ENCODE measurements at places on chromosomes 2 and 18.
A peak's percentile ranks its signal among the peaks of the same experiment; 100 is the strongest.

DNA sequence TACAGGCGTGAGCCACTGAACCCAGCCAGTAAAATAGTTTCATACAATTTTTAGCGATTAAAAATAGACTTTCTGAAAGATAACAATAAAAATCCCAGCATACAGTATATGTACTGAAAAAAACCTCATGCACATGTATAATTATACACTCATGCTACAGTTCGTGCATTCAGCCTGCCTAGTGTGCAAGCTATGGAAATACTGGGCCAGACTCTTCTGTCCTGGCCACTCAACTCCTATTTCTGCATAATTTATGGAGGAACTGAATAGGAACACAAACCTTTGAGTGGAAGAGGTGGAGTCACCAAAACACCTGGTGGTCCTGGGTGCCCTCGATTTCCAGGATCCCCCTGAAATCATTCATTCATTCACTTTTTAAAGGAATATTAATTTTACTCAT is 64.7 kb downstream of the COL4A4 start:
- no peak for DNase-seq

GRCh38 chr2:131056932-131057287 is 36.4 kb downstream of the FAM168B start:
- DNase-seq: no peak

DNA sequence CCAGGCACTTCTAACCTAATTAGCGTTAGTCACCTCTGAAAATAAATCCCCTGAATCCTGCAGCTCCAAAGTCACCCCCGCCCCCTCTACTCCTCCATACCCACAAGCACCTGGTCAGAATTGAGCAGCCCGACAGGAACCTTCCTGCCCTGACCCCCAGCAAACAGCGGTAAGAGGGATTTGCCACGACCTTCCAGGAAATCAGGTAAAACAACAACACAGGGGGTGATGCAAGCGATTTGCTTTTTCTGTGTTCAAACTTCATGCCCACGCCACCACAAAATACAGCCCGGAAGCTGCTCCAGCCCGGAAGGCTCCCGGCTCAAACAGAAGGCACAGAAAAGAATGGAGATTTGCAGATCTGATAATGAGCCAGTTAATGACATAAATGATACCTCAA is 367.1 kb downstream of the GPD2 start:
- no peak for DNase-seq

GRCh38 chr18:11578799-11579198 is 30.6 kb upstream of the SLC35G4 start:
- no peak for DNase-seq

DNA sequence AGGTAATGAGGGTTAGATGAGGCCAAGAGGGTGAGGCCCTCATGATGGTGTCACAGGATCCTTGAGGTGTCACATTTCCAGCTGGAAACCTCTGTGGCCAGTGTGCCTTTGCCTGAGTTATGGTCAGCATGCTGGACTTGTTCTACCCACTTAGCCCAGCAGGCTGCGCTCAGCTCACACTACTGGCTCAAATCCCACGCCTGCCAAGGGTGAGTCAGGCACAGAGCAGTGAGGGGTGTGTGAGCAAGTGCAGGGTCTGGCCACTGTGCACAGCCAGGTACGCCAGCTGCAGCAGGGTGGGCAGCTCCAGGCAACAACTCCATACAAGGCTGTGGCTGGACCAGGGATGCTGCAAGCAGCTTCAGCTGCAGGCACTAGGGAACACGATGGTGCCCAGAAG is 616.6 kb upstream of the FSHR start:
- DNase-seq: no peak

- DNase-seq: no peak
These were observed 389.8 kb downstream of the LNPK start for GRCh38 chr2:175612280-175612679.

GRCh38 chr2:168632709-168633121 is 169.7 kb upstream of the NOSTRIN start:
- DNase-seq: no peak

DNA sequence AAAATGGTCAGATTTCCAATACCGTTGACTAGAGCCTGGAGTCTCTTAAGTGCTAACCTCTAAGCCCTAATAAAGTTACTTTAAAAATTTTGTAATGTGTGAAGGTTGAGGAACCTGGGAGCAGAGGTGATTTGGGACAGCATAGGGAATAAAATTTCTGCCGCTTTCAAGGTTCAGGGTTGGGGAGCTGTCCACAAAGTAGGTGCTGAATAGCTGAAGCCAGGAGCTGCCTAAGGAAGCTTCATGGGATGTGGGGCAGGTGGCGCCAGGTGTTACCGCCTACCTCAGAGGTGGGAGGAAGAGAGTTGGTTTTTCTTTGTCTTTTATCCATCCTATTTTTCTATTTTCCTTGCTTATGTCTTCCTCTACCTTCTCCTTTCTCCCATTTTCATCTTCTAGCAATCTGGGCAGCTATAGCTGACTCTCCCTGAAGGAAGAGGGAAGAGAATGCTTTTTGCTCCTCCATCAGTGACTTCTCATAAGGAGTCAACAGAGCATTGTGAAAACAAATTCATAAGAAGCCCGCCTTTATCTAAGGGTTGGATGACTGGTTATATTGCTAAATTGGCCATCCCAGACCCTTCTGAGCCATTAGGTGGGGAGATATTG is 178.7 kb downstream of the CLIP4 start:
- DNase-seq: no peak

DNA sequence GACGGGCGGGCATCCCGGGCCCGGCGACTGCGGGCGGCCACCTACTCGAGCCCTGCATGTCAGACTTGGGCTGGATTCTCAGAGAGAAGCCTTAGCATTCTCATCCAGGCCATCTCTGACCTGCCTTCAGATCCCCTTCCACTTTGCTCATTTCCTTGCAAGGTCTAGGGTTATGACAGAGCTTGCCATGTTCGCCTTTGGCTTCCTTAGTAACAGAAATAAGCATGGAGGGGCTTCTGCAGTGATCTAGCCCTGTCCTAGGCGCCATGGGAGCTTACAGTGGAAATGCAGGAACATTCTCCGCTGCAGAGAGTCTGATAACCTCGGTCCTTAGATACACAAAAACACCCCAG is 632 bp upstream of the ACVR1 start:
- DNase-seq: no peak

- no peak for DNase-seq
These were observed at the start of gene M1AP for GRCh38 chr2:74648009-74648443. M1AP (minus strand) TSS chr2:74648330; CDS start chr2:74640275, 8,055 bp downstream.

DNA sequence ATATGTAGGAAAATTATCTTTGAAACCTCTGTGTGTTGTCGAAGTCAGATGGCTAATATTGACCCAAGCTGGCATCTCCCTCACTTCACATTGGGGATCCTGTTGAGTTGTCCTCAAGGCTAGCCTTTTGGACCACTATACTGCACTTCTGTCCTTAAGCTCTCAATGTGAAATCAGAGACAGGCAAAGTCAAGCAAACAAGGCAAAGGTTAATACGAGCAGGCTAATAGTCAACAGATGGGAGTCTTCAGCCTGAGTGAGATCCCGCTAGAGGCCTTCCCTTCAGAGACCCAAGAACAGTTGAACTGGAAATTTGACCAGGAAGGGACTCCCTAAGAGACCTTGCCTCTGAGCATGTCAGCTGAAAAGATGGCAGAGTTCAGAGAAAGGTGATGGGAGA is 475.4 kb downstream of the PARD3B start:
- DNase-seq: no peak

DNA sequence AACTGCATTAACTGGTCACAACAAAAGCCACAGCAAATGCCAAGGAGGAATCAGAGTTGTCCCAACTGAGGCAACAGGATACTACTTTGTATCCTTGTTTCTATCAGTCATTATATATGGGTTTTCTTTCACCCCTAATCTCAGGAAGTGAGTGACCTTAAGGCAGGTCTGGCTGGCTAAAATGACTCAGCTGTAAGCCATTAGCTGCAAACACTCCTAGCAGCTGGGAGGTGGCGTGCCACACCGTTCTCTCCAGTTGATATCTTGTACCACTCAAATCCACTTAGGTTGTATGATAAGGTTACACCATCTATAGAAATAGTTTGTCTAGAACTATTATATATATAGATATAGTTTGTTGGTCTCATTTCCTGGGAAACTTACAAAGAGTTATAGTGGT is 171.1 kb upstream of the MC4R start:
- no peak for DNase-seq

DNA sequence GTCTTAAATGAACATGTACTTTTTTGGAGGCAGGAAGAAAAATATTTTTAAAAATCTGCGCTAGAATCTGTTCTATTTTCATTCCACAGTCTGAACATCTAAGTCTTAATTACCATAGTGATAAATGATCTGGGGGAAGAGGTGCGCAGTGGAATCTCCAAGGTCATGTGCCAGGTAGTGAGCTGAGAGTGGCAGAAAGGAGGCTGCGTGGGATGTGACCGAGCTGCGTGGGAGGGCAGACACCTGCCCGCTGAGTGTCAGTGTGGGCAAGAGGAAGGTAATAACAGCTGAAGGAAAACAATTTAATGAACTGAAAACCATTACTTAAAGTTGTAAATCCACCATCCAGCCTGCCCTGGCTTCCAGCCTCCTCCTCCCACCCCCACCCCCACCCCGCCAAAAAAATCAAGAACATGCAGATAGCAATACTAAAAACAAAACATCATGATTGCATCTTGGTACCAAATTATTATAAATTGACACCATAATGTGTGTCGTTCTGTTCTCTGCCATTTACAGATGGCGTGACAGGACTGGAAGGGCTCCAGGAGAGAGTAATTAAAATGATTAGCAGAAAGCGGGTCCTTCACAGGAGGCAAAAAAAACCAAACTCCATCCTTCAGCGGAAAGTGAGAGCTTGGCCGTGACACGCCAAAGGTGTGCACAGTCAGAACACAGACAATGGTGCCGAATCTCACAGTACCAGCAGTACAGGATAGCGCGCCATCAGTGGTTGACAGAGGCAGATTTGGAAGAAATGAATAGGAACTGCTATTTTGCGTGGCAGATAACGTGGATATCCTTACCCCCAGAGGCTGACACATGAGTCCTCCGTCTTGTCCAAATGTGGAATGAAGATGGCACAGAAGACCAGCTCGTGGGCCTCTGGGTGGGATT is 11.4 kb upstream of the DTNB start:
- DNase-seq: peak; percentile 45

DNA sequence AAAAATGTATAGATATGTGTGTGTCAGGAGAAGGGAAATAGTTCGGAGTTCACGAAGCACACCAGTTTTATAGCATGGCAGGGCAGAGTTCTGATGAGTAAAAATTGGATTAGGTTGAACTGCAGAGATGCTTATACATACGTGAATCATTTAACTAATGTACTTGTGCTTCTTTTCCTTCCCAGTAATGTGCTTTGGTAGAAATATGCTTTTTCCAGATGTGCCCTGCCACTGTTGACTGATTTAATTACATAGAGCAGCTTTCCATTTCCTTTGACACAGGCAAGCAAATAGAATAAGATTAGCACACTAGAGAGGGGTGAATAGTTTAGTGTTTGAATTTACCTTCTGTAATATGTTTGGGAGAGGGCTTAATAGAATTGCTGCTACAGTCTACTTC is 28.9 kb upstream of the ARMC9 start:
- DNase-seq: no peak

DNA sequence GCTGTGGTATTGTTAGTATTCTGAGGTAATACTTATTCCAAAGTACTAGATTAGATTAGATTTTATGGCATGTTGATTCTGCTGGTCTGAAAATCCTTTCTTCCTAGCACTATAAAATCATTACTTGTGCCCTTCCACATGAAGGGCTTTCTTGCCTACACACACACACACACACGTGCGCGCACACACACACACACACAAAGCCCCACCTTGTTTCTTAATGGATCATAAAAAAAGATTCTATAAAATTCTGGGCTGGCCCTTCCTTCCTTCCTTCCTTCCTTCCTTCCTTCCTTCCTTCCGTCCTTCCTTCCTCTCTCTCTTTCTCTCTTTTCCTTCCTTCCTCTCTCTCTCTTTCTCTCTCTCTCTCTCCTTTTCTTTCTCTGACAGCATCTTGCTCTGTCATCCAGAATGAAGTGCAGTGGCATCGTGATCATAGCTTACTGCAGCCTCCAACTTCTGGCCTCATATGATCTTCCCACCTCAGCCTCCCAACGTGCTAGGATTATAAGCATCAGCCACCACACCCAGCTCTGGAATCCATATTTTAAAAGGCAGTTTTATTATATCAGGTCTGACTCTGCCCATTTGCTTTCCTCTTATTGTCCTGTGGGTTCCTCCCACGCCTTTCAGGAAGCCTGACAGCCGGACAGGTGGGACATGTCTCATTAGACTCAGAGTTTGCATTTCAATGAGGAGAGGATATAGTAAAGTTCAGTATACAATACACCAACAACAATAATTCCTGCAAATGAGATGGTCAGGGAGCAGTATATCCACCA is 321.1 kb downstream of the PIK3C3 start:
- no peak for DNase-seq

GRCh38 chr2:12910431-12910830 is 193.7 kb downstream of the TRIB2 start:
- no peak for DNase-seq

- no peak for DNase-seq
These were observed 24.5 kb downstream of the MALT1 start for GRCh38 chr18:58695772-58696171.

DNA sequence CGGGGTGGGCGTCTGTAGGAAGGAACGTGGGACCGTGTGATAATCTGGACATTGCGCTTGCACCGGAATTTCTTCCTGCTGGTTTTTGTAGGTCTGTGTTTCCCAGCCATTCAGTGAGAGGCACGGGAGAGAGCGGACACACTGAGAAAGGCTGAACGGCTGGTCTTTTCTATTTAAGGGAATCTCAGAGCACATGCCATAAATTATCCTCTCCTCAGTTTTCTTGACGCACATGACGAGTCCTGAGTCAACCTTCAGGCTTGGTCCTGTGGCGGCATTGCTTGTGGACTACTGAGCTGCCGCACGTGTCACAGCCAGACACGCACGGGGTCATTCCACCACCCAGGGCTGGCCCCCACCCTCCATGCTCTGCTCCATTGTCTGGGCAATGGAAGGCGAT is 519.3 kb upstream of the ID2 start:
- DNase-seq: no peak

- no peak for DNase-seq
These were observed 97.3 kb downstream of the RTP5 start for GRCh38 chr2:241966647-241967466.

- no peak for DNase-seq
These were observed 82.1 kb downstream of the ZBTB7C start for GRCh38 chr18:48326901-48327675.

GRCh38 chr2:122077114-122077513 is 321.7 kb downstream of the TSN start:
- no peak for DNase-seq

DNA sequence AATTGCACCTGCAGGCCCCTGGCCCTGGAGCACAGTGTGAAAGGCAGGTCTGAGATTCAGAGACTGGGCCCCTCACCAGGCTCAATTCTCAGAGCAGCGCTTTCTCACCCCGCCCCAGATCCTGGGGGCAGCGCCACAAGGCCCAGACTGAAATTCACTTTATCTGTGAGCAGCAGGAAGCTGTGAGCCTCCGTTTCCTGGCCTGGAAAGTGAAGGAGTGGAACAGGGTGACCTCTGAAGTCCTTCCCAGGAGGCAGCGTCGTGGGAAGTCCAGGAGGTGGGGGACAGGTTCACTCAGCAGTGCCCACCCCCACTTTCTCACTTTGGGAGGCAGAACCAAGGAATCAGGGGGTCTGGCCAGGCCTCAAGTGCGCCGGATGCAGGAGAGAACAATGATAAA is 235.4 kb downstream of the NDUFA10 start:
- no peak for DNase-seq

- no peak for DNase-seq
These were observed 7.9 kb downstream of the SCYGR5 start for GRCh38 chr2:227674485-227674884.

GRCh38 chr2:218755567-218756404 is 26.2 kb upstream of the CYP27A1 start:
- DNase-seq: no peak

GRCh38 chr2:232892843-232893242 is 22.8 kb downstream of the SNORC start:
- DNase-seq: no peak
